Smooth muscle cell of the umbilical artery (primary cell): ENCODE measurements at places on chromosomes 3 and 15. TPM values are rescaled to one million over a fixed set of nuclear protein-coding genes. Genes with fewer than 3 reads are reported as not detected.

The CPNE9 gene
- not detected in 2 replicates for total RNA-seq

The NOX5 gene
- 0.30 and 0.65 TPM in 2 replicates for total RNA-seq

The CACNA2D3 gene
- 0.05 TPM in 1 of 2 replicates, not detected in the other for total RNA-seq

The TP63 gene
- not detected in 2 replicates for total RNA-seq

The TM2D3 gene
- 30.1 and 42.5 TPM in 2 replicates for total RNA-seq

The FBXO40 gene
- total RNA-seq = not detected in 2 replicates

The LIPH gene
- total RNA-seq = not detected in 2 replicates

The TLR9 gene
- total RNA-seq = under 0.01 TPM in 1 of 2 replicates, not detected in the other

The SAXO2 gene
- 0.05 and 1.2 TPM in 2 replicates for total RNA-seq

The CYP1A2 gene
- total RNA-seq = not detected in 2 replicates
